ENCODE measurements at places on chromosomes 4 and X. TPM values are rescaled to one million over a fixed set of nuclear protein-coding genes. Genes with fewer than 3 reads are reported as not detected.

Gene MEPE
- 0.16 TPM for total RNA-seq

Gene XPNPEP2
- total RNA-seq: 0.31 TPM

Gene SPON2
- 3.3 TPM for total RNA-seq

Gene CNKSR2
- 200 TPM for total RNA-seq

Gene TMEM187
- total RNA-seq: 2.7 TPM

Gene TKTL1
- 2.5 TPM for total RNA-seq

Gene NUDT11
- 95.8 TPM for total RNA-seq

Gene ATOH1
- not detected for total RNA-seq

Gene SORBS2
- total RNA-seq: 66.8 TPM

Gene SLC25A43
- 2.2 TPM for total RNA-seq

Gene RPL34
- 1,436 TPM for total RNA-seq

Gene MAPK10
- 265 TPM for total RNA-seq

Gene FGFBP1
- not detected for total RNA-seq

Gene GLUD2
- total RNA-seq: 1.1 TPM

Gene FAM149A
- 38.8 TPM for total RNA-seq

Gene ITIH6
- not detected for total RNA-seq

Gene REST
- total RNA-seq: 7.8 TPM

Gene PNCK
- total RNA-seq: 27.5 TPM

Gene GPR119
- not detected for total RNA-seq
